ENCODE measurements at places on chromosomes 1 and 21.

DNA sequence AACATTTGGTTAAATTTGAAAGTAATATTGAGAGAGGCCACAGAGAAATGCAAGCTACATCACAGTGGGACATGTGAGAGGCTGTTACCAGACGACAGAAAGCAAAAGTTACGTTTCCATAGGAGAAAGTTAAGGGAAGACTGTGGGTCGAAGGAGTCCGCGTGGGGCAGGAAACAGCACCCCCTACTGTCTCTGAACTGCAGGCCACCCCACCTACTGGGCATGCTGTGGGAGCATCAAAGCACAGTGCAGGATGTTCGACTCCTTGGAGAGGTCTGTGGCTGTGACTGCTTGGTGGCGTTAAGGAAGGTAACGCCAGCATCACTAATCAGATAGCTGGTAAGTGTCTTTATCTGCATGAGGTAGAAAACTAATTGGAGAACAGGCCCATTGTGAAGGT is 123.9 kb downstream of the PTBP2 start:
- DNase-seq = peak; percentile 73

DNA sequence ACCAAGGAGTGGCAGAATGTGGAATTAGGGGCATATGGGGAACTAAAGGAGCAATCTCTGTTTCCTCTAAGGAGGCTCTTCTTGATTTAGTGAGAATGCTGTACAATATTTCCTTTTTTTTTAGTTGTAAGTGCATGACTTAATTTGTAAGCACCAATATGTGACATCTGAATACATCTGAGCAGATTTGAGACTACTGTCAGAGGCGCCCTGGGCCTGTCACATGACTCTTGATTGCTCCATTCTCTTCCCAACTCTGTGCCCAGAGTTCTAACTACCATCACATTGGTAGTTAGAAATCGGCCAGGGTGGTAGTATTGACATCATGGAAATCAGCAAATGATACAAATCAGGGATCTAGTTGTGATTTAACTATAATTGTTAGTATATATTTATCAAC is 110.1 kb upstream of the LMO4 start:
- no peak for DNase-seq

DNA sequence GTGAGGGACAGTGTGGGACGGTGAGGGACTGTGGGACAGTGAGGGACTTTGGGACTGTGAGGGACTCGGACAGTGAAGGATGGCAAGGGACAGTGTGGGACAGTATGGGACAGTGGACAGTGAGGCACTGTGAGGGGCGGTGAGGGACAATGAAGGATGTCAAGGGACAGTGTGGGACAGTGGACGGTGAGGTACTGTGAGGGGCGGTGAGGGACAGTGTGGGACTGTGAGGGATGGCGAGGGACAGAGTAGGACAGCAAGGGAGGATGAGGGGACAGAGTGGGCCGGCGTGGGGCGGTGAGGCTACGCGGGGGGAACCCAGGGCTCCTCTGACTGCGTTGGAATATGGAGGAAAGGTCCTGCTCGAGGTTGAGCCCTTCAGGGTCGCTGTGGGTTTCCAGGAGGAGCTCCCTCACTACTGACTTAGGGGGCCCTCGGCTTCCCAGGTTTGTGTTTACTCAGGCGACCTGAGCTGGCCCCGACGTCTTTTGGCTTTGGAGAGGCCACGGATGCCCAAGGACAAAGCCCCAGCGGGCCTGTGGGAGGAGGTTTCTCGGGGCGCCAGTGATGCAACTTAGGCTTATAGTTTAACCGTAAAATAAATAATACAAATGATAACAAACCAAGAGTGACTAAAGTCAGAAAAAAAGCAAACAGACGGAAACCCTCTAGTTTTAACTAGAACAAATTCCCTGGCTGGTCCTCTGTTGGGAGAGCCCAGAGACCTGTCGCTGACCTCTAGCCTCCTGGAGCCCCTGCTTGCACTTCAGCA is 1.1 kb upstream of the ERRFI1 start:
- DNase-seq = peak; percentile 55

- no peak for DNase-seq
Observed at GRCh38 chr1:100943533-100943932, 47.6 kb downstream of the SLC30A7 start.

- DNase-seq = peak; percentile 64
Observed at GRCh38 chr1:39672551-39672947, 642 bp upstream of the NT5C1A start.

- no peak for DNase-seq
Observed at GRCh38 chr1:9062021-9062471, 7.4 kb downstream of the SLC2A5 start.

GRCh38 chr1:237888143-237888542 is 2.6 kb downstream of the ZP4 start:
- DNase-seq = no peak

- DNase-seq = no peak
Observed at GRCh38 chr1:77273891-77274290, 7.9 kb upstream of the AK5 start.

GRCh38 chr1:168520052-168520751 is 23.6 kb downstream of the XCL2 start:
- peak; percentile 25 for DNase-seq

- no peak for DNase-seq
Observed at GRCh38 chr1:31043631-31044030, 21.9 kb downstream of the PUM1 start.

GRCh38 chr1:89954401-89954800 is 40.5 kb upstream of the ZNF326 start:
- DNase-seq = no peak

DNA sequence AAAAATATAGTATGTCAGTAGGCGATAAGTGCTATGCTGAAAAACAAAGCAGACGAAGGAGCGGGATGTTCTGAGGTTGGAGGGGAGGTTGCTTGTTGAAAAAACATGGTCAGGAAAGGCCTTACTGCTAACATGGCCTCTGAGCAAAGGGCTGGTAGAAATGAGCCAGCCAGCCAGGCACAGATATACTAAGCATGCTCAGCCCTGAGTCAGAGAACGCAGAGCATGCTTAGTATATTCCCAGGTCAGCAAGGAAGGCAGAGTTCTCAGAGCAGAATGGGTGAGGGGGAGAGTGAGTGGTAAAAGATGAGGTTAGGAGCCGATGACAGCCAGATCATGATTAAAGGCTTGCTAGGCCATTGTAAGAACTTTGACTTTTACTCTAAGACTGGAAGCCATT is 36.7 kb downstream of the ZBTB40 start:
- DNase-seq = no peak

DNA sequence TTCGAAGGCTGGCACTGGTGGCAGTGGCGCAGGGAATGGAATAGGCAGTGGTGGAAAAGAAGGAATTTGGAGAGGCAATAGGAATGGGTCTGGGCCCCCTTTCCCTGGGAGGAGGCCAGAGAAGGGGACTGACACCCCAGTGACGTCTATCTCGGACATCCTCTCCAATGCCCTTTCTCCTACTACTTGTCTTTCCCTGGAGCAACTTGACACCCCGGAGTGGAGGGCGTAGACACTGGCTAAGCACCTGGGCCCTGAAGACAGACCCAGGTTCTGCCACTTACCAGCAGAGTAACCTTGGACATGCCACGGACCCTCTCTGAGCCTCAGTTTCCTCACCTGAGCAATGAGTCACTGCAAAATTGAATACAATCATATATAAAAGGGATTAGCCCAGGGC is 86.8 kb downstream of the CAMK2N1 start:
- no peak for DNase-seq

GRCh38 chr1:186662752-186663151 is 17.5 kb downstream of the PTGS2 start:
- no peak for DNase-seq

GRCh38 chr1:1721201-1721600 is 3.0 kb downstream of the CDK11A start:
- DNase-seq = no peak

- peak; percentile 57 for DNase-seq
Observed at GRCh38 chr1:153679337-153680119, 1.0 kb downstream of the NPR1 start.

- DNase-seq = no peak
Observed at GRCh38 chr1:170250531-170251276, 104.9 kb downstream of the NTMT2 start.

DNA sequence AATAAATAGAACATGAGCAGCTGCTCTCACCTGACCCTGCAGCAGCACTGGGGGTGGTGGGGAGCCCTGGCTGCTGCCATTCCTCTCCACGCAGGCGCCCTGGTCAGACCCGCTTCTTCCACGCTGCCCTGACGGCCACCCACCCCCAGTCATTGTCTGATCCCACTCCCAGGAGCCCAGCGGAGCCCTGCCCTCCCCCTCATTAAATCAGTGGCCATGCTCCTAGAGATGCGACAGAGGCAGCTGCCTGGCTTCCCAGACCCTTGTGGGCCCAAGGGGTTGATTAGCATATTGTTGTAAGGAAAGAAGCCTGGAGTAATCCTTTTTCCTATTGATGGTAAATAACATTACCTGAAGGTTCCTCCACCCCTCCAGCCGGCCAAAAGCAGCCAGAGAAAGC is 301.5 kb downstream of the RRAGC start:
- DNase-seq = peak; percentile 63

DNA sequence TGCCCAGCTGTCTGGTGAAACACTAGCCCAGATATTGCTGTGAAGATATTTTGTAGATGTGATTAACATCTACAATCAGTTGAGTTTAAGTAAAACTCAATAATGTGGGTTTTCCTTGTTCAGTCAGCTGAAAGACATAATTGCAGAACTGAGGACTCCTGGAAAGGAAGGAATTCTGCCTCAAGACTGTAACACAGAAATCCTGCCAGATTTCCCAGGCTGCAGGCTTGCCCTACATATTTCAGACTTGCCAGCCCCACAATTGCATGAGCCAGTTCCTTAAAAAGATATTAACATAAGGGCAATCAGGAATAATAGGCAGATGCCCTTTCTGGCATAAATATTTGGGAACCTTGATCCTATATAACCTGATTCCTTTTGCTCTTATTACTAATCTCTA is 14.2 kb upstream of the NIBAN1 start:
- no peak for DNase-seq

- DNase-seq = no peak
Observed at GRCh38 chr1:48859456-48859855, 82.8 kb upstream of the BEND5 start.

GRCh38 chr21:26845066-26845758 is at the start of gene ADAMTS1:
TSS of gene ADAMTS1 (minus strand) at chr21:26845409. CDS start at chr21:26844954, 455 bp downstream.
- DNase-seq = peak; percentile 87

DNA sequence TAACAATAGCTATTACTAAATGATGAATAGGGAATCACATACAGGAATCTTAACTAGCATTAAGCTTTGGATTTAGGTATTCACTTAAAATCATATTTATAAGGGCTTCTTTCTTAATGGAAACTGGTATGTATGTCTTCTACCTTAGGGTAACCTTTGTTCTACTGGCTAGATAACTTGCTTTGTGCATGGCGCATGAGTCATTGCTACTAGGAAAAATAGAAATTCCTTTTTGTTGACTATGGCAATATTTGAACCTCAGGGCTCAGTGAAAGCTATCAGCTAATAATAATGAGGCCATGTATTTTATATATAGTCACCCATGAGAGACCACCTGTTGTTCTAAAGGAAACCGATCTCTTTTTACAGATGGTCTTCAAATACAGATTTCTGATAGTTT is 72.5 kb downstream of the RPS6KC1 start:
- DNase-seq = no peak

GRCh38 chr21:36156815-36157670 is at the start of gene DOP1B:
TSS of gene DOP1B (plus strand) at chr21:36156824. CDS start at chr21:36164734, 7,910 bp downstream.
- peak; percentile 67 for DNase-seq

DNA sequence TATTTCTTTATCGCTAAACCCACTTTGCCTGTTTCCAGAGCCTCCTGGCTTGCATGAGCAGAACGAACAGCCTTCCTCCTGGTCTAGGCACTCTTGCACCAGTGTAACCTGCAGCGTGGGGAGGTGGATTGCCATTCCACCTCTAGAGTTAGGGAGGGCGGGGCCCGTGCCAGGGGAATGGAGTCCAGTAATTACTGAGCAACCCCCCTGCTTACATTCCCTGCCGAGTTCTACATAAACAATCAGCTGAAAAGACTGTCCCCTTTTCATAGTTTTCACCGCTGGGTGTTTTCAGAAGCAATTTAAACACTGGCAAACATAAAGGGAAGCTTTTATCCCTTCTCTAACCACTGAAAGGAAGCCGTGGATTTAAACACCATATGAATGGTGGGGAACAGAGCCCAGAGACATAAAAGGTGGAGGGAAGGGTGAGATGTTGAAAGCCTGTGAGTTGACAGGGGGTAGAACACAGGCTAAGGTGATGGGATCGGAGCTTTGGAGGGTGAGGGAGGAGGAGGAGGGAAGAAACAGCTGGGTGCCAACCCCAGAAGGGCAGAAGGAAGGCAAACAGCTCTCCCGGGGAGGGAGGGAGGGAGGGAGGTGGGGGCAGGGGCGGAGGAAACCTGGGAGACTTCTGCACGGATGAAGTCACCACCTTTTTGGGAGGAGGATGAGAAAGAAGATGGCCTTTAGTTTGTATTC is 68.0 kb upstream of the WDR26 start:
- peak; percentile 53 for DNase-seq

DNA sequence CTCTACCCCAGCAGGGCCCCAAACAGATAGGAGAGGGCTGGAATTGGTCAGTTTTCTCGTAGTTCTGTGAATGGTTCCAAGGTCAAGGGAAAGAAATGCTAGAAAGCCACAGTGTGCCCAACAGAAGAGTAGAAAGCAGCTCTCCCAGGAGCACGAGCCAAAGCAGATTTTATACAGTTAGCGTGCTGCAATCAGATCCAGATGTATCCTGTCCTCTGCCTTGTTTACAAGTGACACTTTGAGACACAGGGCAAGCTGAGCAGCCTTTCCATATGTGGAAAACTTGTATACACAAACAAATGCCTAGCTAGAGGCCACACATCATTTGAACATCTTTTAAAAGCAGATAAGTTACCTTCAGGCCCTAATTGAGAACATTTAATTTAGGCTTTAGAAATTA is 6.5 kb downstream of the VAMP3 start:
- DNase-seq = no peak

DNA sequence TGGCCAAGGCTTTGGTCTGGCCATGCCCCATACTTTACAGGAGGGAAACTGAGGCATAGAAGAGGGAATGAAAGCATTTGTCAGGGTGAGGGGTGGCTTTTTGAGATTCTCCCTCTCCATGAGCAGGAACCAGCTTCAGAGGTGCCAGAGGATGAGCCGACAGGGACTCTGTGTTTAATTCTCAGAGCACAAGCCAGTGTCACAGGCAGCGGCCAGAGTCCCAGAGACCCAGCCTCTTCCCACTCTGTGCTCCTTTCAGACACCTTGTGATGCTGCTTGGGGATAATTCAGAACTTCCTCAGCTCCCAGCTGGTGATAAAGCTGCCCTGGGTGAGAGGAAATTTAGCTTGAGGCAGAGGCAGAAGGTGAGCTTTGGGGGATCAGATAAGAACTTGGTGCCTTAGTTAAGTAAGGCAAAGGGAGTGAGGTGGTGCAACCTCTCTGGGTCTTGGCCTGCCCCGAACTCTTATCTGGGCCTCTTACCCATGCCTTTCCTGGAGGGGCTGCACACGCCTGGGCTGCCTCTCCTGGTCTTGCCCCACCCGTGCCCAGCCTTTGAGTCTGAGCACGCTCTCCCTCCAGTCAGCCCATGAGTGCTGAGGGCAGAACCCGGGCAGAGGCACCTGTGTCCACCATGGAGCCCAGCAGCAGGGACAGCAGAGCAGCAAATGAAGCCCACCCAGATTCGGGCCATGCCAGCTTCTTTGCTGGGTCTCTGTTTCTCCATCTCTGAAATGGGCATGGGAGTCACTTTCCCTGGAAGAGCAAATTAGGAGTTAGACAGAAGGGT is 175.6 kb upstream of the C1orf174 start:
- DNase-seq = no peak
